ENCODE measurements at places on chromosomes 3 and 15.

GRCh38 chr15:89820666-89821611 is 6.3 kb upstream of the ANPEP start:
- no peak for DNase-seq

DNA sequence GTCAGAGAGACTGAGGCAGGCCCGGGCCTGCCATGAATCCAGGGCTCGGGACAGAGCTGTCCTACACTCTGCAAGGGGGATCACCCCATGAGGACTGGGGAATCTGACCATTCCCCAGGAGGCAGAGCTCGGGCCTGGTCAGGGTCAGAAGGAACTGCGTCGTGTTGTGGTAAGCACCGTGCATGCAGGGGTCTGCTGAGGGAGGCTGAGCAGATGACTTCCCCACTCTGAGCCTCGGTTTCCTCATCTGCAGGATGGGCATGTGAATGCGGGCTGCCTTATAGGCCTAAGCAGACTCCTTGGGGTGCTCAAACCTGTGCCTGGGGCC is 61.6 kb upstream of the IQSEC1 start:
- DNase-seq, result no peak

DNA sequence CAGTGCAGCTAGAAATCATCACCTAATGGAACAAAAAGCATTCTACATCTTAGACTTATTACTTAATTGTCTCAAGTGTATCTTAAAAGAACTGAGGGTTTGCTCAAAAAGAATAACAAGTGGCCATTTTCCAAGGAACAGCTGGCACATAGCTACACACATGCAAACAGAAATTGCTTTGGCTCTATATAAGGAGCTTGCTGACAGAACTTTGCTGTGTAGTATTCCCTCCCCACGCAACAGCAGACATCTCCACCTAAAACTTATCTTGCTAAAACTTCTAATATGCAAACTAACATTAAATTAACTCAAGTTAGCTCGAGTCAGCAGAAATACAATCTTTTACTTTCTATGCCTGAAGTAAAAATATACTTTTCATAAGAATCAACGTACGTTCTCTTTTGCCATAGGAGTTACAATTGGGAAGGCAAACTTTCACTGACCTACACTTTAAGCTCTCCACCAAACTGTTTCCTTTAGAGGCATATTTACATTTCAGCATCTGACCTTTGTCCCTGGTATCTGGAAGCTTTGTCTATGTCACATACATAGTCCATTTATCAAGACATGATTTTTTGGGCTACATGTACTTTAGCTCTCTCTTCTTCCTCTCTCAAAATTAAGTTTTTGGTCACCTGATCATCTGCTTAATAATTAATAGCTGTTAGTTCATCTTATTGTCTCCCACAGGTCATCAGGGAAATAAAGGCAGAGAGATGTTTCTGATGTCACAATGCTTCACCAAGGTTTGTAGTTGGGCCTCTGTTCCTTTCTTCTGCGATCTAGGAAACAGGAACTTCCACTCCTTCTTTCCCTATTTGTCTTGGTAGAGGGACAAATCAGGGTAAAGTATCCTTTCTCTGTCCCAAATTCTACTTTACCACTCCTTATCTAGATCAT is 163.4 kb upstream of the AGTR1 start:
- DNase-seq, result no peak

DNA sequence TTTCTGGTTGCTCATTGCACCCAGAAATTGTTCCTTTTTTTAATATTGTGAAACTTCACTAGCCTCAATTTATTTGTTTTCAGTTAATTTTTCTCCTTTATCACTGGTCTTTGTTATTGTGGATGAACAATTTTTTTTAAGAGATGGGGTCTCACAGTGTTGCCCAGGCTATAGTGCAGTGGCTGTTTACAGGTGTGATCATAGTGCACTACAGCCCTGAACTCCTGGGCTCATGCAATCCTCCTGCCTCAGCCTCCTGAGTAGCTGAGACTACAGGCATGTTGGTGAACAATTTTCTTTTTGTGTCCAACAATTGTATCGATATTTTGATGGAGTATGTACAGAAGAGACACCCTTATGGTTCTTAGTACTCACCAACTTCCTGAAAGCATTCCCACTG is 26.3 kb downstream of the BLM start:
- DNase-seq, result no peak

- DNase-seq, result no peak
These were observed 44.8 kb downstream of the CCDC12 start for GRCh38 chr3:46931631-46932331.

DNA sequence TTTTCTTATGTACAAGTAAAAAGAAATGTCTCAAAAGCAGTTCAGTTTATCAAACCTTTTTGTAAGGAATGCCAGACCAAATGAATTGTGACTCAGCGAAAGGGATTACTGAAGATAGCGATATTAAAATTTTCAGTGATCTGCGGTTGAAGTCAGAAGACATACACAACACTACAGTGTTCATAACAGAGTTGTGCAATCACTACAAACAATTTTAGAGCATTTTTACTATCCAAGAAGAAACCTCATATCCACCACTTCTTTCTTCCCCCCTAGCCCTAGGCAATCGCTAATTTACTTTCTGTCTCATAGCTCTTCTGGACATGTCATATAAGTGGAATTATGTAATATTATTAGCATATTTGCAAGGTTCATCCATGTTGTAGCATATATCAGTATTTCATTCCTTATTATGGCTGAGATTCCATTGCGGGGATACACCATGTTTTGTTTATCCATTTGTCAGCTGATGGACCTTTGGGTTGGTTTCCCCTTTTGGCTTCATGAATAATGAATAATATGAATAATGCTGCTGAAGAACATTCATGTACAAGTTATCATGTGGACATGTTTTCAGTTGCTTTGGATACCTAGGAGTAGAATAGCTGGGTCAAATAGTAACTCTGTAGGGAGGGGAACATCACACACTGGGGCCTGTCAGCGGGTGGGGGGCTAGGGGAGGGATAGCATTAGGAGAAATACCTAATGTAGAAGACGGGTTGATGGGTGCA is 23.6 kb upstream of the ALPK3 start:
- no peak for DNase-seq

- no peak for DNase-seq
These were observed 46.3 kb downstream of the SPTSSB start for GRCh38 chr3:161325059-161325458.

GRCh38 chr3:161349529-161350312 is 21.6 kb downstream of the SPTSSB start:
- no peak for DNase-seq
